ENCODE measurements at places on chromosomes 4 and X.

DNA sequence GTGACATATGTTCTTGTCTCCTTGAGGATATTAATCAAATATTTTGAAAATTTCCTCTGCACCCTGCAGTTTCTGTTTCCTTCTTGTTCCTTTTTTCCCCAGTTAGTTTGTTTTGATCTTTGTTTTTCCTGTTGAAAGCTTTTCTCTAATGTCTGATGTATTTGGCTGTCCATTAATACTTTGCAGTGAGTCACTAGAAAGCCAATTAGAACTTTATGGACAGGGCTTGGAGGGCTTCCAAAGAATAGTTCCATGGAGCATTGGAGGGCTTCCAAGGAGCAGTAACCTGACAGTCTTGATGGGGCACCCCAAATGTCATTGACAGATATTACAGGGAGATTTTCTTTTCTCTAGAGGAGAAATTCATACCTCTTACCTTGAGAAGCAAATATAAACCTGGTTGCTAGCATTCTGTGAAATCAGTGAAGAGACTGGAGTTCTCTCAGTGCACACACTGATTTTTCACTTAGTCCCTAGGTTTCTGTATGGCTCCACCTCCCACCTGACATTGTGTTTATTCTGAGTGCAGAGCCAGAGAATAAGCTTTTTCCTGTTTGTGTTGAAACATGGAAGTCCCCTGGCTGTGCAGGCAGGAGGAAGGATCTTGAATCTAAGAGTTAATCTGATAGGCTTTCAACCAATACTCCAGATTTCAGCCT, 26.5 kb downstream of the SPARCL1 start:
- DNase-seq: peak; percentile 40

GRCh38 chr4:2746891-2747695, 9.0 kb downstream of the TNIP2 start:
- no peak for DNase-seq

GRCh38 chrX:39268207-39268606, 466.9 kb downstream of the MID1IP1 start:
- no peak for DNase-seq

- peak; percentile 45 for DNase-seq
These were observed 32.7 kb upstream of the AMBN start for GRCh38 chr4:70559211-70559830.
